ENCODE measurements at places on chromosomes 12 and 14.
A peak's percentile ranks its signal among the peaks of the same experiment; 100 is the strongest.

GRCh38 chr14:95117937-95118721 lies 39.2 kb downstream of the DICER1 start:
- no peak overlapping the region for H3K4me3 ChIP-seq
- no peaks in the 10 kb centered on the region for H3K27me3 ChIP-seq
- peaks cover 28% of the 10 kb centered on the region for H3K4me1 ChIP-seq
- H3K27ac ChIP-seq: no peak overlapping the region
- DNase-seq: no peak

DNA sequence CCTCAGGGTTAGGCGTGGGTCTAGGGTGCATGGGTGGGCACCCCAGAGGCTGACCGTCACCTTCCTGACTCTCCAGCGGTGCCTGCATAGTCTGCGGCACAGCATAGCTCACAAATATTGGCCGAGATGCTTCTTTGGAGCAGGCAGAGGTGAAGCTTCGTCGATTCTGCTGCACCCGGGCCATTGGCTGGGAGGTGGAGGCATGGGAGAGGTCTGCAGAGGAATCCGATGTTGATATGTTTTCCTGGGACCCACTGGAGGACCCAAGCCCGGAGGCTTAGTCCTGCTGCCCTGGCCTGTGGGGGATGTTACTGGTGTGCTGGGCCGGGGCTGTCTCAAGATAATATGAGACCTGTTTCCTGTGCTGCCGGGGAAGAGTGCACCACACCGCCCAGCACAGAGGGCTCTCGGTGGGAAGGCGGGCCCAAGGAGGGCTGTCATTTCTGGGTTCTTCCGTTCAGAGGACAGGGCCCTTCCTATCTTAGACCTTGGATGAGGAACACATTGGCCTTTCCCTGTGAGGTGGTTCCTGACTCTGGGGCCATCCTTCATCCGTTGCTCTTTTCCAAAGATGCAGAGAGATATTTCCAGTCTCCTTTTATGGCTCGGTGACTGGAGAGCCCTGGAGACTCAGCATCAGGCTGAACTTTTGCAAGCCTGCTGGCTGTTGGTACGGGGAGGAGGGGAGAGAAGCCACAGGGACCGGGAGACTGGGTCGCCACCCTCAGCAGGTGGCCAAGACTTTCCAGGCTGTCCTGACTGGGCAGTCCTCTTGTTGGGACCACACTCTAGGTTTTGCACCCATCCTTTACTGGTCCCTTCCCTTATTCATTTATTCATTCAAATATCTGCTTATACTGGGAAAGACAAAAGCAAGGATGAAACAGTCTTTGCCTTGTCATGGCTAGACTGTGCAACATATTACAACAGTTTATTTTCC lies 143.5 kb downstream of the TSPAN9 start:
- H3K4me3 ChIP-seq: no peak overlapping the region
- H3K4me1 ChIP-seq: peaks cover 6% of the 10 kb centered on the region
- H3K27ac ChIP-seq: no peak overlapping the region
- no peaks in the 10 kb centered on the region for H3K27me3 ChIP-seq

GRCh38 chr14:71165121-71166031 lies 258.1 kb downstream of the PCNX1 start:
- H3K4me3 ChIP-seq: no peak overlapping the region
- H3K36me3 ChIP-seq: no peaks in the 10 kb centered on the region
- H3K27ac ChIP-seq: no peak overlapping the region
- DNase-seq: no peak
- no peaks in the 10 kb centered on the region for H3K27me3 ChIP-seq

- DNase-seq: no peak
- H3K36me3 ChIP-seq: no peaks in the 10 kb centered on the region
- no peaks in the 10 kb centered on the region for H3K27me3 ChIP-seq
- H3K4me1 ChIP-seq: no peaks in the 10 kb centered on the region
- H3K27ac ChIP-seq: no peak overlapping the region
- no peak overlapping the region for H3K4me3 ChIP-seq
These were observed 17.0 kb upstream of the SRSF5 start for GRCh38 chr14:69749956-69750355.

DNA sequence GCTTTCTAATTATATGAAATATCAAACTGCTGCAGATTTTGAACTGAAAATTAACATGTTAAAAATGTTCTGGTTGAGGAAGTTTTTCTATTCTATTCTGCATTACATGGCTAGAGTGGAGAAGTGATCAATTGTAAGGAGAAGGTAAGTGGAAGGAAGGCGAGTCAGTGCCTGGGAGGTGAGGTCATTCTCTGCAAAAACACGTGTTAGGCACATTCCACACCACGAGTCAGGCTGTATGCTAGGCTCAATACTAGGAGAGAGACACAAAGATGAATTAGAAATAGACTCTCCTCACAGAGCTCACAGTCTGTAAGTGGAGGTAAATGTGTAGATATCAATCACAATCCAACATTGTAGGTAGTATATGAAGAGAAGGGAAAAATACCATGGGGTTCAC lies 194.1 kb downstream of the NOVA1 start:
- DNase-seq: no peak
- H3K27ac ChIP-seq: no peak overlapping the region
- H3K4me1 ChIP-seq: peaks cover 8% of the 10 kb centered on the region

DNA sequence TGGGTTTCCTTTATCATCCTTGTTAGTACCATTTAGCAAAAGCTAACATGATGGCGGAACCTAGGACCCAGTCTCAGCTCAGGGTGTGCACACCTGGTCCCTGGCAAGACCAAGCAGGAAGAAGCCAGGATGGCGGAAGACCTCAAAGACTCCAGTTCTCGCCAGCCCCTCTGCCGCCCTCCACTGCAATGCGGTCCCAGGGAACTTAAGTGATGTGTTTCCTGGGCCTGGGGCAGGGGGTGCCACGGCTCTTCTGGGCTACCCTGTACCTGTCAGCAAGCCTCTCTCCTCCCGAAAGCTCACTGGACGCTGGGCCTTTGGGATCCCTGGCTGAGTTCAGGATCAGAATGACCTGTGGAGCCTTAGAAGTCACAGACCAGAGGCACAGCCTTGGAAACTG lies 71.3 kb downstream of the FBXL14 start:
- DNase-seq: no peak
- no peak overlapping the region for H3K27ac ChIP-seq
- no peak overlapping the region for H3K4me3 ChIP-seq
- H3K4me1 ChIP-seq: peaks cover 28% of the 10 kb centered on the region
- H3K36me3 ChIP-seq: no peaks in the 10 kb centered on the region
- H3K27me3 ChIP-seq: peaks cover 26% of the 10 kb centered on the region

GRCh38 chr12:11075642-11076041 lies 13.5 kb upstream of the TAS2R46 start:
- no peak for DNase-seq
- no peaks in the 10 kb centered on the region for H3K4me1 ChIP-seq
- no peaks in the 10 kb centered on the region for H3K27me3 ChIP-seq

DNA sequence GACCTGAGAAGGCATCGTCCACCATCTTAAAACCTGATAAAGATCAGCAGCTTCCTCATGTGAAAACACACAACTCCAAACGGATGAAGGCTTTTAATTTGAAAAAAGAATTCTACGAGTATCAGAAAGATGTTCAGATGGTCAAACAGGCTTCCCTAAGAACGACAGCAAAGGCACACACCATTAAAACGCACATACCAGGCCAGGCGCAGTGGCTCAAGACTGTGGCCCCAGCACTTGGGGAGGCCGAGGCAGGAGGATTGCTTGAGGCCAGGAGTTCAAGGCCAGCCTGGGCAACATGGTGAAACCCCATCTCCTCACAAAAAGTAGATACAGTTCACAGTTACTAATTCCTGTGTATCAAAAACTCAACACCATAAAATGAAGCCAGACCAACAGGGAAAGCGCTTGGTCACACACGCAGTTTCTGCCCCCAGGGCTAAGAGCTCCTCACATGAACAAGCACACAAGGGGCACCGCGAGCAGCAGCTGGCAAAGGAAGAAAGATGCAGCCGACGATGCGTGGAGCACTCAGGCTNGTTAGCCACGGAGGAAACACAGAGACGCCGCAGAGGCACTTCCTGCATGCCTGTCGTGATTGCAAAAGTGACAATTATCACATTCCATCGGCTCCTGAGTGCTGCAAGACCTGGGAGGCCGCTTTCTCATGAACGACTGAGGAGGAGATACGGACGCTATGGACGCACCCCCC lies 78.0 kb downstream of the NOC4L start:
- DNase-seq: peak; percentile 55
- no peaks in the 10 kb centered on the region for H3K4me1 ChIP-seq
- H3K27me3 ChIP-seq: peaks cover 50% of the 10 kb centered on the region
- no peaks in the 10 kb centered on the region for H3K36me3 ChIP-seq
- H3K27ac ChIP-seq: no peak overlapping the region
- no peak overlapping the region for H3K4me3 ChIP-seq

- no peak overlapping the region for H3K27ac ChIP-seq
- peak; percentile 42 for DNase-seq
- peaks cover 40% of the 10 kb centered on the region for H3K4me1 ChIP-seq
These were observed 6.6 kb downstream of the PPP4R4 start for GRCh38 chr14:94180655-94181271.

DNA sequence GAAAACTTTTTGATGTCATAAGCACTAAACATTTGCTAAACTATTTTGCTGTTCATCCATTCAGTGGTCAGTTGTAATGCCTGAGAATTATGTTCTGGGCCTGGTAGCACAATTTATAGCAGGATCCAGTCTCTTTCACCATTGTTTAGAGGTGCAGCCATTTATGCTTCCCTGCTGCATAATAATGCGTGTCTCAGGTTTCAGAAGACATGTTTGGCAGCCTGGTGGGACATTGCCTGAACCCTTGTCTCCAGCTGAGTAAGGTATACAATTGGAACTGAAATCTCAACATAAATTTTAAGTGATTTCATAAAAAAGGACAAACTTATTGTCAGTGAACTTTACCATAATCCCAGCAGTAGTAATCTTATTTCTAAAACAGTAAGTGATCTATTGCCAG lies 94.8 kb downstream of the POLR3B start:
- no peak overlapping the region for H3K27ac ChIP-seq
- H3K4me3 ChIP-seq: no peak overlapping the region
- H3K36me3 ChIP-seq: no peaks in the 10 kb centered on the region
- DNase-seq: no peak
- peaks cover 17% of the 10 kb centered on the region for H3K4me1 ChIP-seq

- H3K36me3 ChIP-seq: no peaks in the 10 kb centered on the region
- H3K27ac ChIP-seq: no peak overlapping the region
These were observed 2.4 kb downstream of the RILPL1 start for GRCh38 chr12:123531091-123531490.

- DNase-seq: no peak
- H3K4me3 ChIP-seq: no peak overlapping the region
- no peak overlapping the region for H3K27ac ChIP-seq
- H3K4me1 ChIP-seq: no peaks in the 10 kb centered on the region
- H3K27me3 ChIP-seq: no peaks in the 10 kb centered on the region
These were observed 64.9 kb downstream of the SPRING1 start for GRCh38 chr12:116672842-116673516.

DNA sequence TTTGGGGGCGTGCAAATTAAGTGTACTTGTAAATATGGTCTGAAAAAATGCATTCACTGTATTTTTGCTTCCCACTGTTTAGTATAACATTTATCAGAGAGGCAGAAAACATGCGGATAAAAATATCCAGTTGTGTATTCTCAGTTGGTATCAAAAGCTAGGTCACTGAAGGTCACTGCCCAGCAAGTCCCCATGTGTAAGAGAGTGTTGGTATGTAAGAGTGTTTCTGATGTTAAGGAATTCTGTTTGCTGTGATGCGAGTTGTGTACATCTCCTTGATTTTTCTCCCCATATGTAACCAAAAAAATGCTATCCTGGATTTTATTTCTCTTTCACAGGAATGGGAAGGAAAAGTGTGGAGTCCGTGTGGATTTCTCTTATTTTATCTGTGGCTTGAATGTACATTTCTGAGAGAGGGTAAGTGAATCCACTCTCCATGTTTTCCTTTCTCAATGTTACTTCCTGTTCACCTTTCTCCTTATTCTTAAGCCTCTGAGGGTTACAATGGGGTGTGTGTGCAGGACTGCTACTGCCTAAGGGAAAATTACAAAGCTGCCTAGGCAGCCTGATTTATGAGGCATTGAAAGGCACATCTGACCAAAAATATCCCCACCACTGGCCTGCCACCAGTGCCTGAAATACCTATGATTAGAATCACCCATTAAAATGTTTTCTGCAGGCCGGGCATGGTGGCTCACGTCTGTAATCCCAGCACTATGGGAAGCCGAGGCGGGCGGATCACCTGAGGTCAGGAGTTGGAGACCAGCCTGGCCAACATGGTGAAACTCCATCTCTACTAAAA lies 97.9 kb upstream of the USP44 start:
- H3K27ac ChIP-seq: no peak overlapping the region
- H3K4me1 ChIP-seq: peaks cover 26% of the 10 kb centered on the region
- DNase-seq: no peak
- no peaks in the 10 kb centered on the region for H3K36me3 ChIP-seq

DNA sequence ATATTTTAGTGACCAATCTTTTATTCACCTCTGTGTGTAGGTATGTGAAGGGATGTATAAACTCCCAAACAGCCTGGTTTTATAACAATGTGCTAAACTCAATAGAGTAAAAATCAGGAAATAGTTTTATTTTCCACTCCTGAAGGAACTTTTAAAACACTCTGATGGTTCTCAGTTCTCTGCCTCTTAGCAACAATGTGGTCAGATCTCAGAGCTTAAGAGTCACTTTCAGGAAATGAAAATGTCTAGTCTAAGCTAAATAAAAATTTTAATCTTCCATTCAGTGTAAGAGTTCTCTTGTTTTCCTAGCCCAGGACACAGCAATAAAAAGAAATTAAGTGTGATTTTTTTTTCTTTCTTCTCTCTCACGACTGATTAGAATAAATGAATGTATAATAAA lies 718.0 kb downstream of the C12orf50 start:
- H3K4me1 ChIP-seq: no peaks in the 10 kb centered on the region
- H3K4me3 ChIP-seq: no peak overlapping the region
- no peaks in the 10 kb centered on the region for H3K36me3 ChIP-seq
- H3K27ac ChIP-seq: no peak overlapping the region

DNA sequence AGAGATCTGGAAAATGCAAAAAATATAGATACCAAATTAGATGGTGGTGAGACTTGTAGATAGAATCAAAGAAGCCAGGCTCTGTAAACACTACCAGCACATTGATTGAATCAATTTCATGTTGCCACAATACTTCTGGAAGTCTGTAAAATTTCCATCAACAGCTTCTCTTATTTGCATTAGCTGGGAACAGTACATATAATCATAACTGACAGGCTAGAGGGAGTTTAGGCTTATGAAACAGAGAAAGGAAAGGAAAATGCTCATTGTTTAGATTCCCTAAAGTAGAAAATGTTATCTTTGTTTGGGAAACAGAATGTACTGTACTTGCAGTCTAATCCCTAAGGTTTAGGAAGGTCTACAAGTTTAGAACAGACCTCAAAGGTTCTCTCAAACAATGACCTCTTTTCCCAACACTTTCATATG lies 335.2 kb downstream of the CEP128 start:
- no peak overlapping the region for H3K4me3 ChIP-seq
- no peak for DNase-seq
- H3K27ac ChIP-seq: no peak overlapping the region
- no peaks in the 10 kb centered on the region for H3K27me3 ChIP-seq
- H3K36me3 ChIP-seq: no peaks in the 10 kb centered on the region

- no peak overlapping the region for H3K4me3 ChIP-seq
- no peak overlapping the region for H3K27ac ChIP-seq
- H3K27me3 ChIP-seq: no peaks in the 10 kb centered on the region
- DNase-seq: no peak
- H3K4me1 ChIP-seq: peaks cover 1% of the 10 kb centered on the region
- H3K36me3 ChIP-seq: peaks cover 5% of the 10 kb centered on the region
These were observed 39.4 kb downstream of the TCHP start for GRCh38 chr12:109939504-109939903.

- no peak for DNase-seq
- no peak overlapping the region for H3K4me3 ChIP-seq
These were observed 11.9 kb downstream of the BDKRB1 start for GRCh38 chr14:96267916-96268315.

- H3K36me3 ChIP-seq: no peaks in the 10 kb centered on the region
- no peak for DNase-seq
- H3K4me1 ChIP-seq: peaks cover 14% of the 10 kb centered on the region
- H3K27ac ChIP-seq: no peak overlapping the region
- H3K4me3 ChIP-seq: no peak overlapping the region
These were observed 49.5 kb downstream of the TSPAN19 start for GRCh38 chr12:84986586-84986985.
